Naive thymus-derived CD8-positive, alpha-beta T cell (primary cell): ENCODE measurements at places on chromosomes 3 and 15. TPM values are rescaled to one million over a fixed set of nuclear protein-coding genes. Genes with fewer than 3 reads are reported as not detected.

GRCh38 chr15:52481915-52482314, 46.8 kb downstream of the MYO5A start:
- peak; percentile 81 for DNase-seq

GREM1 gene
- not detected for total RNA-seq

- no peak for DNase-seq
Observed at GRCh38 chr3:71311661-71312046, 271.9 kb downstream of the FOXP1 start.

DNA sequence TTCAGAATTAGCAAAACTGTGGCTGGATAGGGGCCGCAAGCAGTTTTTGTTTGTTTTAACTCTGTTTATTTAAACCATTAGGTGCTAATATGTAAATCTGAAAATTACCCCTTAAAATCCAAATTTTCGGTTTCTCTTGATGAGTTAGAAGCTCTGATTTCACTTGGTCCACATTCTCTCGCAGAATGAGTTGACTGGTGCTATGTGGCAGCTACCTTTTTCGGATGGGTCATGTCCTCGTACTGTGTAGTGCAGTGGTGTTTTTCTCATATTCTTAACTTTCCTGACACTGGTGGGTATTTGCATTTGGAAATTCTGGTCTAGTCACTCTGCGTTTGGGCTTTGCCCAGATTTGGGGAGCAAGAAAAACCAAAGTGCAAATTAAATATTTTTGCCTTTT, 87.1 kb downstream of the DIPK2A start:
- DNase-seq: no peak

GRCh38 chr3:170220871-170221270, 1.4 kb upstream of the PRKCI start:
- no peak for DNase-seq

DUOXA2 gene
- total RNA-seq: not detected

CLDN18 gene
- not detected for total RNA-seq

GRCh38 chr15:40358471-40359353, 693 bp downstream of the DISP2 start:
- no peak for DNase-seq

MYL3 gene
- total RNA-seq: not detected

GRCh38 chr15:59230531-59231055, 23.9 kb downstream of the LDHAL6B start:
- DNase-seq: no peak

DNA sequence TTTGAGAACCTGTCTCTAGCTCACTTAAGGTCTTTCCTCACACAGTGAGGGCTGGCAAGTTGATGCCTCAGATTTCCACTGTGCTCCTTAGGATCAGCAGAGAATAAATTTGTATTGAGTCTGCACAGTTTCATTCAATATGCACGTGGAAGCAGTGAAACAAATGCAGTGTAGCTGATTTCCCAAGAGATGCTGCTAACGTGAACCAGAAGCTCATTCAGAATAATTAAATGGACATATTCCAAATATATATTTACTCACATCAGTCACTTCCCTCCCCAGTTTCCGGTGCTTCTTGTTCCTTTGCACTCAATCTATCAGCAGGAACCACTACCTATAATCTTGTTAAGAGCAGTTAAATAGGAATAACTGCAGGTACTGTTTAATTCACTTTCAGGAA, 86.1 kb downstream of the UNC13C start:
- DNase-seq: no peak

TMPRSS7 gene
- not detected for total RNA-seq

- DNase-seq: no peak
Observed at GRCh38 chr15:83904107-83905040, 250.5 kb downstream of the ADAMTSL3 start.

STARD5 gene
- total RNA-seq: 12.8 TPM

HACD2 gene
- total RNA-seq: 26.1 TPM

RTP3 gene
- not detected for total RNA-seq

DNA sequence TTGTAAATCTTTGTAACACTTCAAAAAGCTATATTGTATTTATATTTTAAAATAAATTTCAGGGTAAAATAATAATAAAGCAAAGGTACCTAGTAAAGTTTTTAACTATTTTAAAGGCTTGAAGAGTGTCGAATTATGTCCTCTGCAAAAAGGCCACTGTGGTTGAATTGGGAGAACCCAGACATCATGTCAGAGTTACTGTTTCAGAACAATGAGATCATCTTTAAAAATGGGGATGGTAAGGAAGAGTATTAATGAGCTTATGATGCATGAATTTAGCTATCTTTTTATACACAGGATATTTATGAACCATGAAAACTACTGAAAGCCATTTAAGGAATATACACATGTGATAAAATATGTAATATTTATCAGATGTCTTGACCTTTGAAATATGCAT, 26.3 kb downstream of the KCNMB3 start:
- DNase-seq: no peak

DNA sequence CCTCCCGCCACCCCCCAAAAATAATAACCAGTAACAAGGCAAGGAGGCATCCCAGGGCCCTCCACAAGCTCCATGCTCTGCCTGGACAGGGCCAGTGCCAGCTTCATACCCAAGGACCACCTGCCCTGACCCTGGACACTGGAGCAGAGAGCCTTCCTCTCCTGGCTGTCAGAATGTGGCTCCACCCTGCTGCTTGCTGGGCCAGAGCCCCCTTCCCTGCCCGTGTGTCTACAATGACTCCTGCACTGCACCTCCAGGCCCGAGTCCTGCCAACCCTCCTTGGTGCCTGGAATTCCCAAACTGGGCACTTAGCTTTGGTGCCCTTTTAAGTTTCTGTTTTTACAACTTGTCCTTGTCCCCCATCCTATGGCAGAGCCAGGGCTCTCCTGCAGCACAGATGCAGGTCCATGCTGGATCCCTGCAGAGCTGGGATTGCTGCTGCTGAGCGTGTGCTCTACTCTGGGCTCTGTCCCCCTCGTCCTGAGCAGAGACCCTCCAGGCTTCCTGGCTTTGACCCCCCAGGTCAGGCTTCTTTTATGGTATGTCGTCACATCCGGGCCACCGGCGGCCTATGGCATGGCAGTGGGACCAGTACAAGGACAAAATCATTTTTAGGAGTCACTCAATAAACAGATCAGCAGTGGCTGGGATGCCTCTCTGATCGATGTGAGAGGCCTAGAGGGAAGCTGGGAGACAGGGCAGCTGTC, 11.4 kb upstream of the SNRPA1 start:
- no peak for DNase-seq

DNA sequence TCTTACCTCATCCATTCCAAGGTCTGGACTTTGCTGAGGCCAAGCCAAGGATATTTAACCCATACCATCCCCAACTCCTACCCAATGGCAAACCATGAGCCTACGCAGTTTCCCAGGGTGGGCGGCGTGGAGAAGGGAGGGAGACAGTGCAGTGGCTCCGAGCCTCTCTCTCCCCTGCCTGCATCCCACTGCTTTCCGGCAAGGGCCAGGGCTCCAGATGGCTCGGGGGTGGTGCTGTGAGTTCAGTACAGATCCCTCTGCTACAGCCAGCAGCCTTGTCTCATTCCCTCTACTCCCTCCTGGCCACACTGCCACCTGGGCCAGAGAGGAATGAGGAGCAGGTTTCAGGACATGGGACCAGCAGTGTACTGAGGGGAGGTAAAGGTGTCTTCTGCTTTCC, 44.3 kb upstream of the APEH start:
- no peak for DNase-seq

DNA sequence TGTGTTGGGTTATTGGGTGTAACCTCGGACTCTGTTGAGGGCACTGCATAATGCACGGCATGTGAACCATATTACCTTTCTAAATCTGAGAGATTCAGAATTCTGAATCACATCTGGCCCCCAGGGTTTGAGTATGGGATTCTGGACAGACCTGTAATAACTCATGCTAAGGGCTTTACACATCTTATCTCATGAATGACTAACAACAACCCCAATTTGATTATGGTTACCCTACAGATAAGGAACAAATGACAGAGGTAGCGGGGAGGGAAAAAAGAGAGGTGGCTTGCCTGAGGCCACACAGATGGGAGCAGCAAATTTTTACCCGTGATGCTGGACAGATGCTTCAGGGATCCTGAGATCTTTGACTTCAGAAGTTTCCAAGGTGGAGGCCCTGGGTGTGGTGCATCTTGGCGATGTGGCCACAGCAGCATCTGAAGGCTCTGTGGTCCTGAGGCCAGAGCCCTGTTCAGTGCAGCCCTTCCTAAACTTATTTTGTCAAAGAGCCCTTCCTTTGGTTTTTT, 43.8 kb downstream of the POMGNT2 start:
- no peak for DNase-seq

GRCh38 chr3:157257101-157257500, 97.2 kb upstream of the CCNL1 start:
- DNase-seq: no peak

SLC6A1 gene
- total RNA-seq: not detected

PLEKHO2 gene
- total RNA-seq: 8.6 TPM

- no peak for DNase-seq
Observed at GRCh38 chr15:80854104-80854503, 74.9 kb downstream of the CEMIP start.

- no peak for DNase-seq
Observed at GRCh38 chr15:58840048-58840447, 68.9 kb downstream of the MINDY2 start.

LMAN1L gene
- 0.57 TPM for total RNA-seq

GRCh38 chr15:77821188-77821958, 188.7 kb upstream of the LINGO1 start:
- no peak for DNase-seq

DNA sequence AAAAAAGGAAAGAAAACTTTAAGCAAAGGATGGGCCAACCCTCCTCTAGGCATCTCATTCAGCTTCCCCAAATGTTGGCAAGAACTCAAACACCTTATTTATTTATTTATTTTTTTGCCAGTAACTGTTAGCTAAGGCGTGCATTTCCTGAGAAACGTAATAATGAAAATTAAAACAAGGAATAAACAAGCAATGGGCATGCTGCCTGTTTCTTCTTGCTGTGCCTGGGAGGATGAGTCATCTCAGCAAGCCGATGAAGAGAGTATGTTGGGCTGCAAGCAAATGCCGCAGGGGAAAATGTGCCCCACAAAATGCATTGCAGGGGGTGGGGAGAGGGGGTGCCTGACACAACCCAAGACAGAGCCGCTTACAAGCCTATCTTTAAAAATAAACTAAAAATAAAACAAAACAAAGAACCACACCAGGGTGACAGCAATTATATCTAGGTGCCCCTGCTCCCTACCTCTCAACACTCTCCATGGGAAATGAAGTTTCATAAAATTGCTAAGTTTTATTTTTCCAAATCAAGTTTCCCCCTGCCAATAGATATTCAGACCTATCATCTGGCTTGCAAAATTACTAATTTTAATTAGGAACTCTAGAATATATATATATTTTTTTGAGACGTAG, 40.3 kb downstream of the EIF4E3 start:
- no peak for DNase-seq

DNA sequence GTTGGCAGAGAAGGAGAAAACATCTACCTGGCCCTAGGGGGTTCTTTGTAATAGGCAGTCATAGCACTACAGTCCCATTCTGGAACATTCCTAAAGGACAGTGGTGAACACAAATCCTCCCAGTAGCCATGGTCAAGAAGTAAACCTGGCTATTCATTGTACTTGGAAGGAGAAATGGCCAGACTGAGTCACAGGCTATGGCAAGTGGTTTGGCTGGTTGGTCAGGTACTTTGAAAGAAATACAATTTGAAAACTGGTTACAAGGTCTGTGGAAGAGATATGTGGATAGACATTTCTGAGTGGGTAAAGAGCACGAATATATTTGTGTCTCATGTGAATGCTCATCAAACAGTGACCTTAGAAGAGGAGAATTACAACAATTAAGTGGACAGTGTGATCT, 33.0 kb upstream of the FAN1 start:
- DNase-seq: no peak

DNA sequence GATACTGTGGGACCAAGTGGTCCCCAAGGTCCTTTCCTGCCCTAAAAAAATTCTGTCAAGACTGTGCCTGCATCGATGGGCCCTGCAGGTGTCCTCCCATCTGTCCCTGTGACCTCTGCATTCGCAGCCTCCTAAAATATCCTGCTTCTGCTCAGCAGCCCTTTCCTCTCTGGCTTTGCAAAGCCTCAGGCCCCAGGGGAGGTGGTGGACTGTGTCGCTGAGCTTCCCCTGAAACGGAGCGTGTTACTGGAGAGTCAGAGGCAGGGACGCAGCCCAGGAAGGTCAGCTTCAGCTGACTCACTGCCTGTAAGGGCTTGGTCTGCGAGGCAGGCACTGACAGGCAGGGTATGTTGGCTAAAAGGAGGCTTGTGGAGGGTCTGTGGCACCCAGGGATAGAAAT, 110.0 kb downstream of the RAB11A start:
- no peak for DNase-seq

- no peak for DNase-seq
Observed at GRCh38 chr15:49415638-49416037, 7.4 kb upstream of the FGF7 start.

CMTM7 gene
- total RNA-seq: 46.4 TPM

C3orf49 gene
- total RNA-seq: not detected

GRCh38 chr3:30996467-30996866, 102.0 kb upstream of the GADL1 start:
- no peak for DNase-seq

GRCh38 chr3:113065336-113065735, 74.6 kb downstream of the GTPBP8 start:
- no peak for DNase-seq

DNA sequence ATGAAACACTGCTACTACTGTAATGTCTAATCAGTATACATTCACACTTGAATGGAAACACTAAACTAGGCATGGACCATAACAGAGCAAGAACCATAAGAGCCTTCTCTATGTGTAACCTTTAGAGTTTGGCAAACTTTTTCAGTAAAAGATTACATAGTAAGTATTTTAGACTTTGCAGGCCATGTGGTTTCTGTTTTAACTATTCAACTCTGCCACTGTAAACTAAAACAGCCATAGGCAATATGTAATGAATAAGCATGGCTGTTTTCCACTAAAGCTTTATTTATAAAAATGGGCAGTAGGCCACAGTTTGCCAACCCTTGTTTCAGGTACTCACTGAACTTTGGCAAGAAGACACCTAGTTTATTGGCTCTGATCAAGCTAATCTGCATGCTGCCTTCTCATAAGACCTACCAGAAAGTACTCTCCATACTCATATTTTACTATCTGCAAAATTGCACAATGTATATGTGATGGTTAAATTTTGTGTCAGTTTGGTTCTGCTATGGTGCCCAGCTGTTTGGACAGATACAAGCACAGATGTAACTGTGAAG, 46.0 kb downstream of the UACA start:
- no peak for DNase-seq

GRCh38 chr3:127351321-127351720, 63.5 kb upstream of the PRR20G start:
- no peak for DNase-seq

DNA sequence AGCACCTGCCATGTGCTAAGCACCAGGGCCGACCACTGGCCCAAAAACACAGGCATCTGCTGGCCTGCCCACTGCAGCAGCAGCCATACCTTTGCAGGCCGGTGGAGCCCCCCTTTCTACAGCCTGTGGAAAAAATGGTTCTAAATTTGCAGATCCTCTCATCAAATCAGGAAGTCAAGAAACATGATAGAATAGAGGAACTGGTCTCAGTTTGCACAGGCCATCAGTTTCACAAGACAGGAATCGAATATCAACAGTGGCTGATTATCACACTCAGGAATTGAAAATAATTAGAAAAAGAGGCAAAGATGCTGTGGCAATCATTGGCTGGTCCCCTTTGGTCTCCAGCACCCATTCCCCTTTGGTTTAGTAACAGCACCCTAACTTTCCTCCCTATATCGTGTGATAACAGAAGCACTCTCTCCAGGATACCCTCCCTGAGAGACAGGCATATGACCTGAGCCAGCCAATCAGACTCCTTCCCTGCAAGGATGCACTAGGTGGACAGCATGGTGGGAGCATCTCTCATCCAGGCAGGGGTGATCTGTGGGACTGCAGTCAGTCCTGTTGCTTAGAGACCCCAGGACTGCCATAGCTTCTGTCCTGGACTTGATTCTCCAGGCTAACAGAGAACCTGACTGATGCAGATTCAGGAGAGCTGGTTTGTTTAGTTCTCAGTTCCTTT, 3.5 kb upstream of the PAK6 start:
- DNase-seq: no peak
